ENCODE measurements at places on chromosomes 7 and 10.

GRCh38 chr7:102992938-102993717 is 80.3 kb downstream of the LRRC17 start:
- DNase-seq = no peak

DNA sequence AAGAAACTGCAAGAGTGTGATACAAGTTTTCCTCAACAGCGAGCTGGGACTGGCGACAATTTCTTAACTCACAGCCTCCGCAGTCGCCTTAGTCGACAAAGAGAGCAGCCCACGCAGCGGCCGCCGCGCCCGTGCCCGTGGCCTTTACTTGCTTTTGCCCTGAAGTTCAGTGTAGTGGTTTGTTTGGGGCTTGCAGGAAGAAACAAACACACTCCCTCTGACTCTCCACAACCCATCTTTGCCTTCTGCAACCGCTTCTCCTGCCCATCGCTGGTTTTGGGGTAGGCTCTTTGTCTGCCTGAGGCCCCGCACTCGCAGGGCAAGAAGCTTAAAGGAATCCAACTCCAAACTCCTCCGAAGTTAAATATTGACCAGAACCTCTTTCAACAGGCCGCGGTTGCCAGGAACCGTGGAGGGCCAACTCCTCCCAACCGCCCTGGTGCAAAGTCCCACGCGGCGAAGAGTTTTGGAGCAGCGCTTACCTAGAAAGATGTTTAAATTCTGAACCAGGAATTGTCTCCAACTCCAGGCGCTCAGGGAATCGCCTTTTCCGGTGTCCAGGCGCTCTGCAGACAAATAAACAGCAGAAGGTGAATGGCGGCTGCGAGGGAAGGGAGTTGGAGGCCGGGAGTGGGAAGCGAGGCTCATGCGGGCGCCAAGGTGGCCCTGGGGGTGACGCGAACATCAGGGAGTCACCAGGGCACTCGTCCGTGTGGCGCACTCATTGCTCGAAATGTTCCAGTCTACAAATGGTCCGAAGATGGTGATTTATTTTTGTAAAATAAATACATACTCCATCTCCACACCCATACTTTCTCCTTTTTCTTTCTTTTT is 8.3 kb downstream of the HOXA4 start:
- peak; percentile 44 for DNase-seq

GRCh38 chr10:113859261-113859660 is 4.8 kb downstream of the NHLRC2 start:
- DNase-seq = no peak

- no peak for DNase-seq
These were observed 31.2 kb upstream of the PLEKHA1 start for GRCh38 chr10:122343135-122343800.

- no peak for DNase-seq
These were observed 8.7 kb downstream of the STARD3NL start for GRCh38 chr7:38186593-38187314.

DNA sequence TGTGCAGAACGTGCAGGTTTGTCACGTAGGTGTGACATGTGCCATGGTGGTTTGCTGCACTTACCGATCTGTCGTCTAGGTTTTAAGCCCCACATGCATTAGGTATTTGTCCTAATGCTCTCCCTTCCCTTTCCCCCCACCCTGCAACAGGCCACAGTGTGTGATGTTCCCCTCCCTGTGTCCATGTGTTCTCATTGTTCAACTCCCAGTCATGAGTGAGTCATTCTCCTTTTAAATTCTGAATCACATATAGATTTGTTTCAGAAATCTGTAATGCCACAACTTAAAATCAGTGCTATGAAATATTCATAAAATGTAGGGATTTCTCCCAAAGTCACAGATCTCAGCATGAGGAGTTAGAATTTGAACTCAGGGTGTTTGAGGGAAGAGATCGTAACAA is 552.5 kb upstream of the MBL2 start:
- no peak for DNase-seq

DNA sequence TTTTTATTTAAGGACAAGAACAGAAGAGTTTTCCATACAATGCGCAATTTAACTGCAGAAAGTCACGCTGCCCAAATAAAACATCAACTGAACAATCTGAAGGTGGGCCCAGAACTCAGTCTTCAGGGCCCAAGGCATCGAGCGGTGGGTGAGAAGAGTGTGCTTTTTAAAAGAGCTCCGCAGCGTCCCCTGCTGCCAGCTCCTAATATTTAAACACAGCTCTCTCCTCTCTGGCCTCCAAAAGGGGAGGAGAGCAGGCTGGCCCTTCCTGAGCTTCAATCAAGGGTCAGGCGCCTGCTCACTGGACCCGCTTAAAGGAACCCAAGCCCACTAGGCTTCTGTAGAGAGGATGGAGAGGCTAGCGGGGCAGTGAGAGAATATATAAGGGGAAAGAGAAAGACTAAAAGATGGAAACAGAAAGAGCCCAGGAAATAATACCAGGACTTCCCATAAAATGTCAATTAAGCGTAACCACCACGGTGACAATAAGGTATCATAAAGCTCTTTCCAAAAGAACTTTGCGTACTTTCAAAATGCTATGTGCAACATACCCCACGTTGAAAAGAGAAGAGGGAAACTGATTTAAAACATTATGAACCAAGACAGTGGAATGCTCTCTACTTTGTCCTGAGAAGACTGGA is 2.8 kb downstream of the FAM53B start:
- peak; percentile 89 for DNase-seq

Data from right forelimb (tissue), 1 donor.